ENCODE measurements at places on chromosomes 7 and 10.

GRCh38 chr7:99037327-99037940 lies 106.5 kb downstream of the SMURF1 start:
- DNase-seq = no peak

DNA sequence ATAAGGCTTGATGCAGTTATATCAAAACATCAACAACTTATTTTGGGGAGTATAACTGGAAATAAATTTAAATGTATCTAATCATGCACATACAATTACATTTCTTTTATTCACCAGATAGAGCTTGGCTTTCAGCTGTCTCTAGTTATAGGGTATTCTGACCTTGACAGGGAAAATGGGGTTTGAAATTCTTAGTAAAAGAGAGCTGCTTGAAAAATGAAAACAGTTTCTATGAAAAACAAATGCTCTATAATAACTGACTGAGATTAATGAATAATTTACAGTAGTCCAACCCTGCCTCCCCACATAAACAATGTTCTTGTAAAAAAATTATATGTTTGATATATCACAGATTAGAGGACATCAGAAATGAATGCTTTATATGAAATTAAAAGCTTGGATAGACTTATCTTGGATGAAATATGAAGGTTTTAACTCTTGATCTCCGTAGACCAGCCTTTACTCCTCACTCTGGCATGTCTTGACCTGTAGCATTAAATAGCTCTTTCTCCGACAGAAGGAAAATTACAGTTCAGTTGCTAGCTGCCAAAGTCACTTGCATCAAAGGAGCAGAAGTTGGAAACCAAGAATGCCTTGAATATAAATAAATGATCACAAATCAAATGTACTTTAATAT lies 32.1 kb downstream of the VWC2 start:
- DNase-seq = no peak

GRCh38 chr7:120169996-120170783 lies 102.8 kb upstream of the KCND2 start:
- DNase-seq = no peak

GRCh38 chr7:36019980-36020379 lies 133.1 kb upstream of the EEPD1 start:
- no peak for DNase-seq

DNA sequence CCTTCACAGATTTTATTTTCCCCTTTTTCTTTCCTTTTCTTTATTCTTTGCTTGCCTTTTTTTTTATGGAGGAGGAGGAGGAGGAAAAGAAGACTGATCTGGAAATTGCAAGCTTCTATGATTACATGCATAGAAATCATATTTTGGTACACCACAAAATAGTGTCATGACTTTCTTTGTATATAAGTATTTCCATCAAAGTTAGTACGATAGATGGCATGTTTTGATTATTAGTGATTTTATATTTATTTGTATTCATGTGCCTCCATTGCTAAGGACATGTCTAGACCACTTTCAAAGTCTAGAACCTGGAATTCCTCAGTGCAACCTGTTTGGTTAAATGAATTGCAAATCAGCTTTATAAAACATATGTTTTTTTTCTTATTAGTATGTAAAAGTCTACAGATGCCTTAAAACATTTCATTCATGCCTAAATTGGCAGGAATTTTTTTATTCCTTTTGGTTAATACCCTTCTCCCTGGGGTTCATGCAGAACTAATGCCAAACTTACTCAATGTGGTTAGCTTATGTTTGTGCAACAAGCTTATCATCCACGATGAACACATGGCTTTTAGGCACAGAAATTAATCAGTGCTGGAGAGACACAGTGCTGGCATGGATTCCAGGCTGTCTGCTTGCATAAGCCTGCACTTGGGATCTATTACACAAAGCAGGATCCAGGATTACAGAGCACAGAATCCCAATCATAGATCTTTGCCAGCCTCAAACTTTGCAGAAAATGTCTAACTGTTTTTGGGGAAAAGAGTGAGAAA lies 213.1 kb downstream of the CHRM2 start:
- no peak for DNase-seq

DNA sequence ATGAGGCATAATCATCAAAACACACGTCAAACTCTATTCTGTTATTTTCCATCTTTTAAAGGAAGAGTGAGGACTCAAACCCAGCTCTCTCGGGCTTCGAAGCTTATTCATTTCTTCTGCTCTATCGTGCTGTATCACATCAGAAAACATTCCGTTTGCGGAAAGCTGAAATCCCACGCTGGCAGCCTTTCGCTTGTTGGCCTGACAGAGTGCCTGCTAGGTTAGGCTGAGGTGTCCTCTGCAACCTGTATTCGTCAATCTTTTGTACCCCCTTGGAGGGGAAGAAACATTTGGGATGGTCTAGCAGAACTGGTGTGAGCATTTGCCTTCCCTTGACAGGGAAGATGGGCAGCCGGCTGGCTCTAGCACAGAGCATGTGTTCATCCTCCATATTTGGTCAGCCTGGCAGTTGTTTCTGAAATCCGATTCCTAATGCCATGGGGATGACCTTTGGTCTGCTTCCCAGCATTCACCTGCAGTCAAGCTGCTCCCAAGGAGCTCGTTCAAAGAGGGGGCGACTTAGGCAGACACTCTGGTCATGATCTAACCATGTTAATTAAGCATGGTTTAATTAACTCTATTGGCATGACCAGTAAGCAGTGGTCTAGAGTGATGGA lies 55.2 kb downstream of the TACC2 start:
- DNase-seq = no peak

- no peak for DNase-seq
Observed at GRCh38 chr7:8389593-8390261, 43.7 kb upstream of the NXPH1 start.

DNA sequence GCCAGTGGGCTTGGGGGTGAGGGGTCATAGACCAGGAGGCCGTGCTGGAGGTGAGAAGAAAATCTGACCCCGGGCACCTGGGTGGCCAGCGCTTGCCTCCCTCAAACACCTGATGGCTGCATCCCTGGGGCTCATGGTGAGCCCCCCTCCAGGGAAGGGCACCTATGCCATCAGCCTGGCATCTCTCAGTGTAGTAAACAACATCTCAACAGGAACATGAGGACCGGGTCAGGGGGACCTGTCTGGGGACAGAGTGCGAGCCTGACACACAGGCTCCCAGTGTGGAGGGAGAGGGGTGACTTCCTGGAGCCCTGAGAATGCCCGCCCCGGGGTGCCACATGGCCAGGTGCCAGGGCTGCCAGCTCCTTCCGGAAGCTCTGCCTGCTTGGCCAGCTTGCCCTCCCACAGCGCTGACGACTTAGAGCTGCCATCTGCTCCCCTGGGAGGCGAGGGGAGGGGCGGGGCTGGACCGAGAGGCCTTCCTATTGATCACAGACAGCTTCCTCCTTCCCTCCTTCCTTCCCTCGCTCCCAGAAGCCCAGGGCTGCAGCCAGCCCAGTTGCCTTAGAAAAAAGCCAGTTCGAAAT lies 12.3 kb downstream of the STX1A start:
- no peak for DNase-seq

DNA sequence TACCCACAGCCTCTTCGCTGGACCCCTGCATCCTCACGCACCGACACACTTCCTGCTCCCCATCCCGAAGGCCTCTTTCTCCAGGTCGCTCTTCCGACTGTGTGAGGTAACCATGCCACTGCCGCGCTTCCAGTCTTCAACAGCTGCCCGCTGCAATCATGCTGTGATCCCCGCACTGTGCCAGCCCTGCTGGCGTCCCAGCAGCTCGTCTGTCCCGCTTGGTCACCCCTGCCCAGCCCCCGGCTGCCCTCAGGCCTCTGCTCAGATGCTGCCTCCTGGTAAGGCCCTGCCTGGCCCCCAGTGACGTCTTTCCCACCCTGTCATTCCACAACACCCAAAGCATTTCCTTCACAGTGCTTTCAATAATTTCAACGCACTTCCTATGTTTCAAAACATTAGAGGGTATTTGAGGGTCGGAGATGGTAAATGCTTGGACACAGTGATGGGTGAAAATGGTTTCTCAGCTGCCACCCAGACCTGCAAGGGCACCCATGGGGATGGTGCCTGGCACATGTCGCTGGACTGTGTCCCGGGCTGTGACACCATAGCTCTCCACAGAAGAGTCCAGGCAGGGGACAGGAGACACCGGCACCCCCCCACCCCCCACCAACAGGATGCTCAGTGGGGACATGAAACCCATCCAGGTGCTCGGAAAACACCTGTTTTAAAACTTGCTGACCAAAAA lies 125.2 kb downstream of the MAD1L1 start:
- peak; percentile 47 for DNase-seq

- peak; percentile 36 for DNase-seq
Observed at GRCh38 chr10:33008499-33009243, 50.6 kb upstream of the ITGB1 start.

- DNase-seq = no peak
Observed at GRCh38 chr10:70784471-70784870, 706 bp downstream of the TBATA start.

DNA sequence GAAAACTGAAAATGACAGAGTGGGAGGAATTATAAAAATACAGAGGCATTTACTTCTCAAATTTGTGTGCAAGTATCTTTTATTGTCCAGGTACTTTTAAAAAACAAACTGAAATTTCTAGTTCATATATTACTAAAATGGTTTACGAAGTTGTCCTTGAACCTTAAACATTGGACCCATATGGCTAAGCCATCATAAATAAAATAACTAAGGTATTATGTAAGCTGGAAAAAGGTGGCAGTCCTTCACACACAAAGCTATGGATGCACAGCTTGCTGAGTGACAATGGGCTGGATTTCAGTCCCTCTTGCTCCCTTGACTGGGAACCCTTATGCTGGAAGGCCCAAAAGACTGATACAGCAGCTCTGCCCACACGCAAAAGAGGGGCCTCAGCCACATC lies 66.1 kb downstream of the COBL start:
- no peak for DNase-seq

GRCh38 chr7:116331020-116331419 lies 120.7 kb downstream of the TES start:
- no peak for DNase-seq

DNA sequence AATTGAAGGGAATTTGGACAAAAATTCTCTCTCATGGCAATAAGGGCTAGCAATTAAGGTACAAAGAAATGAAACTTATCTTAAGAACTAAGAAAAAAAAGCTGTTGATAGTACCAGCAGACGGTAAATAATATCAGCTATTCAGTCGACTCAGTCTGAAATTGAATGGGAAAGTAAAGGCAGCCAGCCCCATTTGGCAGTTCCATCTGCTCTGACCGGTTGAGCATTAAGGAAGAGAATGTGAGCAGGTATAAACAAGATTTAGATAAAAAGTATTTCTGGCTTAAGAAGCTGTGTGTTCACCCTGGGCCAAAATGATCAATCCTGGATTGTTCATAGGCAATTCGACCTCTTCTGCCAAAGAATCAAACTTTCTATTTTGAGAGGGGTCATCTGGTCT lies 154.6 kb upstream of the NPVF start:
- no peak for DNase-seq

GRCh38 chr7:101243646-101244374 lies 1.1 kb downstream of the FIS1 start:
- DNase-seq = no peak

DNA sequence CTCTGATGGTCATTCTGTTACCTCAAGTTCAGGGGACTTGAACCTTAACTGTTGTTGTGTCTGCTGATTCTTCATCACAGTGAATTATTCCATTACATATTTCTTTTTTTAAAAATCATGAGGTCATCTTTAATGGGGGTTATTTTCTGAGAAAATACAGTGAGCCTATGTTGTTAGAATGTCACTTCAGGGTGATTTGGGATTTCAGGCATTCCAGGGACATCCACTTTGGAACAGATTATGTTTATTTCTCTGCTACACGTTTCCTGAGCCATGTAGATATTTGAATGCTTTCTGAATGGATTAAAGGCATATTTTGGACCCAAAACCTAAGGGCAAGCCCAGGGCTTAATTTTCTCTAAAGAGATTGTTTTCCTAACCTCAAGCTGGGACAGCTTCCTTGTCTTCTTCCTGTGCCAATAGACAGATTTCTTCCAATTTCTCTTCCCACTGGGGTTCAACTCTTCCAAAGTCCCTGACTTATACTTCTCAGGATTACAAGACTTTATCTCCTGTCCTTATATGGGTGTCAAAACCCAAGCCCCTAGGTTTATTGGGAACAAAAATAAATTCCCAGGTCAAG lies 271.7 kb downstream of the ARHGAP12 start:
- no peak for DNase-seq
